ENCODE measurements at places on chromosomes 7 and 10. TPM values are rescaled to one million over a fixed set of nuclear protein-coding genes. Genes with fewer than 3 reads are reported as not detected.

DNA sequence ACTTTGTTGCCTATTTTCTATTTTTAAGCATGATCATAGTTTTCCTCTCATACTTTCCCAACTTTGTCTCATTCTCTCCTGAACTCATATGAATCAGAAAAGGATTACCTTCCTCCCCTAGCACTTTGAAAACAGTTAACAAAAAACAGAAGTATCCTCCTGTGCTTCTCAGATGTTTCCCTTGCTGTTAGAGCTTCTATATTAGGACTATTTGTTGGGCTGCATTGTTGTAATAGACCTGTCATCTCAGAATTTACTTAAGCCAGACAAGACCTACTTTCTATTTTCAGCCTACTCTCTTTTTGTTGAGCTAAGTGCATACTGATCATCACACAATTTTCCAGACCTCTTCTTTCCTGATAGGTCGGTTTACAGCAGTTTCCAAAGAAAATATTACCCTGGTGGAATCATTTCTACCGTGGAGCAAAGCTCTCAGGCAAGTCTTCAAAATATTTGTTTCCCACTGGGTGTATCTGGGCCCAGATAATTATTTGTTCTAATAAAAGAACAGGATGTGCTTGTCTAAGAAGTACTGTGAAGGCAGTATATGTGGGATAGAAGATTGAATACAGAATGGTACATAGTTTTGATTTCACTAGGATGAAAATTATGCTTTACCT lies 411.9 kb upstream of the KLF6 start:
- DNase-seq, result no peak

DNA sequence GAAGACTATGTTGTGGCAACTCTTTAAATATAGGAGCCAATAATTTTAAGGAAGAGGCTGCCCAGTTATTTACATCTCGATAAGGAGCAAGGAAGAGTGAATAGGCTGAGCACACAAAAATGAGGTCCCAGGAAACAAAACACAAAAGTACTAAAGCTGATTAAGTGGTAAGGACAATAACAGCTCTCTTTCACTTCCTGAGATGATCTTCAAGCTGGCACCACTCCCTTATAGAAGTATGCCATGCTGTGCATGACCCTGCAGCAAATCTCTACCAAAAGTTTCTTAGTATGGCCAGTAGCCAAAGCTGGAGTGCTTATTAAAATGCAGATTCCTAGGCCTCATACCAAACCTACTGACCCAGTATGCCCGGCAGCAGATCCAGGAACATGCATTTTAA lies 39.7 kb downstream of the CADPS2 start:
- DNase-seq, result no peak

Gene CALML3
- polyA plus RNA-seq, result not detected

Gene UTF1
- polyA plus RNA-seq, result not detected

DNA sequence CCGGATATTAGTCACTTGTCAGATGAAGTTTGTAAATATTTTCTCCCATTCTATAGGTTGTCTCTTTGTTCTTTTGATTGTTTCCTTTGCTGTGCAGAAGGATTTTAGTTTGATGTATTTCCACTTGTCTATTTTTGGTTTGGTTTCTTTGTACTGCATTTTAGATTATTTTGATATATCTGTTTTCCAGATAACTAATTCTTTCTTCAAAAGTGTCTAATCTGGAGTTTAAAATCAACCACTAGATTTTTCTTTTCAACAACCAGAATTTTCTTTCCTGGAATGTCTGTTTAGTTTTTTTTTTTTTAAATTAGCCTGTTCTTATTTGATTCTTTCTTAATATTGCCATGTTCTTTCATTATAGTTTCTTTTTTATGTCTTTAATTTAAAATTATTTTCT lies 116.8 kb upstream of the INHBA start:
- DNase-seq, result no peak

Gene GPER1
- polyA plus RNA-seq, result 1.8 TPM

- DNase-seq, result no peak
These were observed 786 bp downstream of the TAF3 start for GRCh38 chr10:7819121-7819460.

DNA sequence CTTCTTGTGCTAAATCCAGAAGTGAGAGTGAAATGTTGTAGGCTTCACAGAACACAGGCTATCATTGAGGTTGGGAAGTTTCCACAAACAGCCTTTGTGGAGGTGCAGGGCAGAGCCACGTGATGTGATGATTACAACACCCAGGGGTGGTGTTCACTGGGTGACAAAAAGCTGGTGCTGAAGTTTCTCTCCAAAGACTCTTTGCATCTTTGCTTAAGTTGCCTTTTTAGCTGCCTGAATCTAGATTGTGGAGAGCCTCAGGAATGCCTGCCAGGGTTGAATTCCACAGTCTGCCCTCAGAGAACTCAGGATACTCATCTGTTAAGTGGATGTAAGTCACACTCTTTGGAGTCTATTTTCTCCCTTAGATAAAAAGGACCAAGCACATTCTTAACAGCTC lies 56.3 kb downstream of the PLXNA4 start:
- DNase-seq, result no peak

GRCh38 chr10:44936314-44936975 lies 23.2 kb upstream of the RASSF4 start:
- no peak for DNase-seq

- DNase-seq, result no peak
These were observed 111.3 kb upstream of the DNAJB12 start for GRCh38 chr10:72466018-72466417.

Gene FAM170B
- not detected for polyA plus RNA-seq

Gene BMPER
- 0.97 TPM for polyA plus RNA-seq

DNA sequence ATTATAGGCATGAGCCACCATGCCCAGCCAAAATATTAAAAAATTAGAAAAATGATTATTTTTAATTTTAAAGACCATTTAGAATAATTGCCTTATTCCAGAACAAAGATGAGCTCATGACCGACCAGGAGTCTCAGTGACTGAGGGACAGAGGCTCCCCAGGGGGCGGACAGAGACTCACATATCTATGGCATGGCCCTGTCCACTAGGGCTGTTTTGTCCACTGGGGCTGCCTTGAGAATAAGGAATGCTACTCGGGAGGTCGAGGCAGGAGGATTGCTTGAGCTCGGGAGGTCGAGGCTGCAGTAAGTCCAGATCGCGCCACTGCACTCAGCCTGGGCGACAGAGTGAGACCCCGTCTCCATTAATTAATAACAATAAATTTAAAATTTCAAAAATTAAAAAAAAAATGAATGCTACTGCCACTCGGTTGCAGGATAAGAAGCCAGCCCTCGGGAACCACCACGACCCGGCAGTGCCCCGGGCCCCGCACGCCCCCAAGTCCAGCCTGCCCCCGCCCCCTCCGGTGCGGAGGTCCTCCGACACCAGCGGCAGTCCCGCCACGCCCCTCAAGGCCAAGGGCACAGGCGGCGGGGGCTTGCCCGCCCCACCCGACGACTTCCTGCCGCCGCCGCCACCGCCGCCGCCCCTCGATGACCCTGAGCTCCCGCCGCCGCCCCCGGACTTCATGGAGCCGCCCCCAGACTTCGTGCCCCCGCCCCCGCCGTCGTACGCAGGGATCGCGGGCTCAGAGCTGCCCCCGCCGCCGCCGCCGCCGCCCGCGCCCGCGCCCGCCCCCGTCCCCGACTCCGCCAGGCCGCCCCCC lies 128.6 kb downstream of the APBB1IP start:
- DNase-seq, result no peak

Data from AG04450 (cell line).